ENCODE measurements at places on chromosomes 2 and 18.

- no peak for DNase-seq
Measured at GRCh38 chr18:47343291-47343690, 91.8 kb upstream of the SKOR2 start.

DNA sequence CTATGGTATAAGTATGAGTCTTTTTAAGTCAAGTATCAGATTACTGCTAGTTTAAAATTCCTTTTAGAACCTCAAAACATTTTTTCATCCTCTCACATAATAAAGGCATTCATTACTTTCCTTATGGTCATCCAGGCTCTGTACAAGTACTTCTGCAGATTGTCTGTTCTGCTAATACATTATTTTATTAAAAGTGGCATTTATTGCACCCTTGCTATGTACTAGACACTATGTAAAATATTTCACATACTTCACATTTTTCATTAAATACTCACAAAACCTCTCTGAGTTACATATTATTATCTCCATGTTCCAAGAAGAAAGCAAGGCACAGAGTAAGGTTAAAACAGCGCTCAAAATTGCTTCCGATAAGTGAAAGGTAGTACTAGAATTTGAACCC, 84.1 kb downstream of the RAPH1 start:
- no peak for DNase-seq

GRCh38 chr2:217142649-217143266, 282.9 kb upstream of the TNP1 start:
- DNase-seq = no peak

- no peak for DNase-seq
Measured at GRCh38 chr2:151553-152334, 105.4 kb upstream of the FAM110C start.

GRCh38 chr2:140929849-140930248, 1201.0 kb downstream of the LRP1B start:
- DNase-seq = no peak

DNA sequence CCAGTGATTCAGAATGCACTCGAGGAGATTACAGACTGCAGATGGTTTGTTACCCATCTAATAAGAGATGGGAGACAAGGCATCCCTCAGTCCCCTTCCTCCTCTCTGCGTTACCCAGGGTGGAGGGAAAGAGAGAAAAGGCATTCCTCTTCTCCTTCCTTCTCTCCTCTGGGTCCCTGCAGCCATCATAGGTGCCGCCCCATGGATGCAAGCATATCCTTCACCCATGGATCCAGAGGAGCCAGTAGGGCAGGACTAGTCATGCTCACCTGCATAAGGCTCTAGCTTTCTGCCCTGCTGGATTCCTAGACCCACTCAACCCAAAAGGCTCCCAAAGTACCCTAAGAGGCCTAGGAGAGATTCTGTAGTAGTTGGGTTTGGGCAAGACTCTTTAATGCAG, 20.4 kb downstream of the CMPK2 start:
- no peak for DNase-seq

GRCh38 chr2:67526283-67526682, 129.2 kb downstream of the ETAA1 start:
- DNase-seq = no peak

DNA sequence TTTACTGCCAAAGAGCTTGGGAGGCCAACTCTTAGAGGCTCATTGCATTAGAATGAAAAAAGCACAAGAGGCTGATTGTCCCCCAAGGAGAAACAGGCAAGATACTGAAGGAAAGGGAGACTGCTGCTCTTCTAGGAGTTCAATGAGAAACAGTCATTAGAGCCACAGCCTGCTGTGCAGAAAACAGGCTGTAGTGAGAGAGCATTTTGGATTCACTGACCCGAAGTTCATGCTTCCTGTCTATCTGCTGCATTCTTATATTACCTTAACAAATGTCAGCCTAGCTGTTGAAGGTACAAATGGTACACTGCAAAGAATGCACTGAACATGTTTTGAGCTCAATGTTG, 423.3 kb downstream of the SETBP1 start:
- no peak for DNase-seq

GRCh38 chr2:207501802-207502576, 27.8 kb upstream of the CREB1 start:
- DNase-seq = peak; percentile 53

- no peak for DNase-seq
Measured at GRCh38 chr18:59340817-59341216, 18.2 kb downstream of the LMAN1 start.

GRCh38 chr18:75206452-75207309, 2.3 kb downstream of the PTGR3 start:
- no peak for DNase-seq

- no peak for DNase-seq
Measured at GRCh38 chr2:162821176-162821575, 17.4 kb downstream of the KCNH7 start.

GRCh38 chr2:45042401-45042800, 33.1 kb upstream of the SIX2 start:
- no peak for DNase-seq

DNA sequence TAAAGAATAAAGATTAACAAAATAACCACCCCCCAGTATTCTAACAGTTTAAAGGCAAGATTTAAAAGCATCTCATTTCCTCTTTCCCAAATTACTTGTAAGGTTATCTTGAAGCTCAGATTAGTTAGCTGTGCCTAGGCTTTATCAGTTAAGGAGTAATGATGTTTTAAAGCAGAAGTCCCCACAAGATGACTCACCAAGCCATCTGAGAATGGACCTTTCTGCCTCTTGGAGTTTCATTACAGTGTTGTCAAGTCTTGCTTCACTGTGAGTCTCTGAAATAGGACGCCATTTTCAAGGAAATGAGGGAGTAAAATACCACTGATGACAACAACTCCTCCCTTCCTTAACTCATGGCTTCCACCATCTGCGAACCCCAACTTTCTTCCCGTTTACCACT, 35.9 kb downstream of the ZNF385B start:
- DNase-seq = no peak

GRCh38 chr2:171874963-171875362, 19.1 kb downstream of the SLC25A12 start:
- no peak for DNase-seq

GRCh38 chr18:57581301-57581934, 5.1 kb downstream of the FECH start:
- peak; percentile 33 for DNase-seq

- DNase-seq = no peak
Measured at GRCh38 chr18:13287372-13287771, 68.8 kb downstream of the LDLRAD4 start.

GRCh38 chr2:98548920-98549818, 59.1 kb downstream of the COA5 start:
- DNase-seq = no peak

DNA sequence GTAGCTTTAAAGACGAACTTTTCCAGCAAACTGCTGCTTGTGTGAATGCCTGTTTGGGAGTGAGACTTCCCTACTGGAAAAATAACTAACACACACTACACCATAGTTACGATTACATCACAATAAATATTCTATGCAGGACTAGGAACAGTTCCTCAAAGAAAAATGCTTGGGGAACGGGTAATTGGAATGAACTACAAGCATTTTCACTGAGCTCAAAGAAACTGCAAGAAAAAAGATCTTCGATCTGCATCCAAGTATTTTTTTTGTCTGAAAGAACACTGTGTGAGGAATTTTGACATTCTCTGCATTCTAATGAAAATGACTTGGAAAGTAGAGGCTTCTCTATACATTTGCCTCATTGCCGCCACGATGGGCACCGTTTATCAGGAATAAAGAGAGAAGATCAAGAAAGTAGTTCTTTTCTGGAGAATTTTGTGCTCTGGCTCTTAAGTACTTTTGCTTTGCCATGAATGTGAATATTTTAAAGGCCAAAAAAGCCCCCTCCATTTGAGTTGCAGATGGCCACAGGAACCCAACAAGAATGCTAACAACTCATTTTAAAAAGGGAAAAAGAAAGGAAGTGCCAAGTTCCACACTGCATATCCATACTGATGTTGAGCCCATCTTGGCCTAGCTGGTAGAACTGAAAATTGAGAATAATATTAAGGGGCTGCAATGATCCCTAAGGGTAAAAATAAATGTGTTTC, 13.6 kb downstream of the LYPD1 start:
- no peak for DNase-seq

- DNase-seq = no peak
Measured at GRCh38 chr18:58779529-58779928, 85.1 kb upstream of the ZNF532 start.

GRCh38 chr18:72119082-72119481, 425.1 kb downstream of the CBLN2 start:
- no peak for DNase-seq

- DNase-seq = no peak
Measured at GRCh38 chr2:225494100-225494459, 94.6 kb downstream of the NYAP2 start.

DNA sequence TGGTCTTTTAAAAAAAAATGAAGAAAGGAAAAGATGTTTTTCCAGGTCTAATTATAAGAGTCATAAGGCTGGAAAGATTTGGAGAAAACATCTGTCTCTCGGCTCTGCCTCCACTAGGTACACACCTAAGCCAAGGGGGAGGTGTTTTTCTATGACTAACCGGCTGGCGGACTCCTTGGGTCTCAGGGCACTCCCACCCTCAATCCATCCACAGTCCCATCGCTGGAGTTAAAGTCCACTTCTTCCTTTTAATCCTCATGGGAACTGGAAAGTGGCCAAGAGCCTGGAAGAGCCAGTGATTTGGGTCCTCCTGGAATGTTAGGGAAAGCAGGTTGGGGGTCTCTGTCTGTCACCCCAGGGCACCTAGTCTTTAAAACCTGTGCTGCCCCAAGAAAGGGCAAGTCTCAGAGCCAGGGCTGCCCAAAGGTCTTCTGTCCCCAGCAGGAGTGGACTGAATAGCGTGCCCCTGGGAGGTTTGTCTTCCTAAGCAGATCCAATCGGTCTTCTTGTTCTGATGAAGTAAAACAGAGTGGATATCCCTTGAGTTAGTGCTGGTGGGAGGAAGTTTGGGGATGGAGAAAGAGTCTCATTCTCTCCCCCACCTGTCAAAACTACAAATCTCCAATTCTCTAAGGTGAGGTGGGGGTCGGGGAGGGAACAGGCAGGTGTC, 66.4 kb downstream of the MCFD2 start:
- DNase-seq = no peak

GRCh38 chr2:30763151-30763660, 44.0 kb downstream of the CAPN13 start:
- no peak for DNase-seq

DNA sequence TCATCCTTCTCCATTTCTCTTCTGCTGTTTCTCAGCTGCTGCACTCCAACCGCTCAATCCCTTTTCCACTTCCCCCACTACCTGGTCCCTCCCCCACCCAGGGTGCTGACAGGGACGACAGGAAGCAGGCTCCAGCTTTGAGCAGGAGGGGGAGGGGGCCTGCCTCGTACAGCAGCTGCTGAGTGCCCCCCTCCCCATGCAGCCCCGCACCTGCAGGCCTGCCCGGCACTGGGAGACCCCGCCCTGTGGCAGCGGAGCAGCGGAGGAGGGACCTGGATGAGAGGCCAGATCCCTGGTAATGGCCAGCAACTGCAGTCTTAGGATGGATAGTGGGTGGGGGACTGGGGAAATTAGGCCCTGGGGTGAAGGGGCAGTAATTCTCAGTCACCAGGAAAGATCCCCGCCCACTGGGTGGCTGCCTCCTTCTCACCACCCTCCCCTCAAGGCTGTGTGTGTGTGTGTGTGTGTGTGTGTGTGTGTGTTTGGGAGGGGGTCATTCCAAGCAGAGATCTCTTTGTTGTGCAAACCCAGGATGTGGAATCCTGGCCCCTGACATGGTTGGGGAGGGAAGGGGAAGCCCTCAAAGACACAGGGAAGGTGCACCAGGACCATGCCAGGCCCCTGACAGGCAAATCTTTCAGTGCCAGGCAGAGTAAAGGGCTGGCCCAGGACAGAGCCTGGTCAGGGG, 6.8 kb upstream of the CRYBA2 start:
- DNase-seq = no peak

GRCh38 chr2:178521304-178522150, 41.3 kb downstream of the PLEKHA3 start:
- DNase-seq = no peak

DNA sequence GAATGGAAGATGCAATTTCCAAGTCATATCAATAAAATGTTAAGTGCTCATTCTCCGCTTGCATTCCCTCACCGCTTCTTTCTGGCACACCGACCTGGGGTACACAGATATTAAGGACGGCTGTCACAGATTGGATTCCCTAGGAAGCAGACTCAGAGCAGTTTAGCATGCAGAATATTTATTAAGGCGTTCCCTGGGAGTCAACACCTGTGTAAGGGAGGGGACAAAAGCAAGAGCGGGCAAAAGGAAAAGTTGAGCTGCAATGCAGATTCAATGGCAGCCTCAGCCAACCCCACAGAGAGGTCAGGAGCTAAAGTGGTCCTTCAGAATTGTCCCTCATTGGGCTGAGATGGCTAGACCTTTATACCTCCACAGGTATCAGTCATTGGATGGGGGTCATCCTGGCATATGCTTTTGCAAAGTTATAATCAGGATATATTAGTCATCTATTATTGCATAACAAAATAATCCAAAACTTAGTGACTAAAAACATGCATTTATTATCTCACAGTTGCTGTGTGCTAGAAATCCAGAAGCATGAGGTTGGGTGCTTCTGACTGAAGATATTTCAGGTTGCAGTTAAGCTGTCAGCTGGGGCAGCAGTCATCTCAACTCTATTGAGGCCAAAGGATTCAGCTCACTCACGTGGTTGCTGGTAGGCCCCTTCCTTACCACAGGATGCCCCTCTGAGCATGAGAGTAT, 27.0 kb upstream of the INO80D start:
- DNase-seq = no peak

GRCh38 chr2:105789745-105790460, 45.2 kb downstream of the NCK2 start:
- peak; percentile 50 for DNase-seq

DNA sequence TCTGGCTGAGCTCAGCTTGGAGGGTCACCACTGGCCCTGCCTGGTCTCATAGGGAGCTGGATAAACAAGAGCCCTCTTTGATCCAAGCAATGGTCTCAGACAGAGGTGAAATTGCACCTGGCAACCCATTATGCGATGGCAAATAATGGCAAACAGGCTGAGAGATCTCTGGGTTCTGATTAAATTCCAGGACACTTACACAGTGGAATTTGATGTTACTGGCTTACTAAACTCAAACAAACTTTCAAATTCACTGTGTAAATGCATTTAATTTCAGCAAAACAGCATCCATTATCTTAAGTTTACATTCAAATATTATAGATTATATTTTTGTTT, 19.5 kb upstream of the STAT4 start:
- no peak for DNase-seq

DNA sequence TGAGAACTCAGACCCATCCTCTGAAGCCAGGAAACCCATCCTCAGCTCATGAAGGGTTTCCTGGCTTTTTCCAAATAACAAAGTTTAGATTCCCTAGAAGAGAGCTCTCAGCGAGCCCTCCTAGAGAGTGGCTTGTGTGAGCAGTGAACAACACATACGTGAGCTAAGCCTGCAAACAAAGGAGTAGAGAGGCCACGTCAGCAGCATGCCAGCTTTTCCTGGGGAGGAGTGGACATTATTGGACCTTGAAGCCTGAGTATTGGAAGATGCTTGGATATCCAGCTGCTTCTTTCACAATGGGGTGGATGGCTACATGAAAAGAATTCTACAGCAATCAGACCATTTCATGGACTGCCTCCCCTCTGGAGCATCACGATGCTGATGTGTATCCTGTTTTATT, 21.1 kb downstream of the KIF5C start:
- DNase-seq = no peak

All from CD4-positive, alpha-beta T cell treated with Interferon alpha-2 for 1 hour (primary cell).